ENCODE measurements at places on chromosomes 5 and 9. TPM values are rescaled to one million over a fixed set of nuclear protein-coding genes. Genes with fewer than 3 reads are reported as not detected.
A peak's percentile ranks its signal among the peaks of the same experiment; 100 is the strongest.

Gene SETX
- total RNA-seq: 67.9 TPM

Gene SARDH
- 3.0 TPM for total RNA-seq

Gene CARTPT
- not detected for total RNA-seq

Gene FOXE1
- total RNA-seq: not detected

Gene SMIM33
- total RNA-seq: not detected

Gene LIFR
- total RNA-seq: 67.6 TPM

Gene PCDH12
- total RNA-seq: 8.0 TPM

Gene PCDHA13
- 0.15 TPM for total RNA-seq

Gene SERF1A
- total RNA-seq: 5.0 TPM

- no peaks in the 10 kb centered on the region for H3K36me3 ChIP-seq
- no peak for DNase-seq
- no peaks in the 10 kb centered on the region for H3K4me1 ChIP-seq
- H3K27ac ChIP-seq: no peak overlapping the region
Measured at GRCh38 chr5:145360936-145361335, 474.2 kb downstream of the PRELID2 start.

DNA sequence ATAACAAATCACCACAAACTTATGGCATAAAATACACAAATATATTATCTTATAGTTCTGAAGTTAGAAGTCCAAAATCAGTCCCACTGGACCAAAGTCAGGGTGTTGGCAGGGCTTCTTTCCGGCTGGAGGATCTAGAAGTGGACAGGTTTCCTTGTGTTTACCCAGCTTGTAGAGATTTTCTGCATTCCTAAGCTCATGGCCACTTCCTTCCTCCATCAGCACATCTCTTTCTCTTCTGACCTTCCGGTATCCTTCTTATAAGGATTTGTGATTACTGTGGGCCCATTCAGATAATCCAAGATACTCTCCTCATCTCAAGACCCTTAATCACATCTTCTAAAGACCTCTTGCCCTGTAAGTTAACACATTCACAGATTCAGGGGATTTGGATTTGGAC, 97.6 kb downstream of the RAB3C start:
- no peaks in the 10 kb centered on the region for H3K27me3 ChIP-seq
- H3K4me3 ChIP-seq: no peak overlapping the region
- H3K27ac ChIP-seq: no peak overlapping the region

GRCh38 chr9:2837915-2838314, 6.0 kb downstream of the PUM3 start:
- no peak for DNase-seq
- peaks cover 2% of the 10 kb centered on the region for H3K36me3 ChIP-seq
- no peaks in the 10 kb centered on the region for H3K27me3 ChIP-seq
- no peak overlapping the region for H3K4me3 ChIP-seq
- no peaks in the 10 kb centered on the region for H3K4me1 ChIP-seq

- DNase-seq: no peak
- H3K4me3 ChIP-seq: no peak overlapping the region
- no peaks in the 10 kb centered on the region for H3K4me1 ChIP-seq
- H3K36me3 ChIP-seq: no peaks in the 10 kb centered on the region
Measured at GRCh38 chr5:136963504-136963903, 535.6 kb downstream of the SPOCK1 start.

DNA sequence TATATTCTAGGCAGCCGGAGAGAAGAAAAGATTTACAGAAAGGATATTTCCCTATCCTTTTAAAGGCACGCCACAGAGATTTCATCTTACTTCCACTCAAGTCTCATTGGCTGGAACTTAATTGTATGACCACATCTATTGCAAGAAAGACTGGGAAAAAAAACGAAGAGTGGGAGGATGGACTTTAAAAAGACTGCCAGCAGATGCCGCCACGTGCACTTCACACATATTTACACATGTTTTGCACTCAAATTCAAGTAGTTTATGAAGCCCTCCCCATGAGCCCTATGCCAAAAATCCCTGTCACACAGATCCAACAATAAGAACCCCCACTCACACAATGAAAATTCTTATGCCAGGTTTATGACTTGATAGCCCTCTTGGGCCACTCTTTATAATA, 138.5 kb upstream of the TYRP1 start:
- H3K36me3 ChIP-seq: no peaks in the 10 kb centered on the region
- H3K27ac ChIP-seq: no peak overlapping the region
- no peak for DNase-seq
- no peaks in the 10 kb centered on the region for H3K27me3 ChIP-seq
- no peaks in the 10 kb centered on the region for H3K4me1 ChIP-seq

GRCh38 chr9:130823435-130823834, 11.6 kb upstream of the ABL1 start:
- no peak overlapping the region for H3K4me3 ChIP-seq
- H3K27ac ChIP-seq: peak overlapping the region; percentile 56
- no peaks in the 10 kb centered on the region for H3K4me1 ChIP-seq
- DNase-seq: no peak

- peak within 1 kb of the TSS; percentile 87 for H3K4me3 ChIP-seq
- no peaks in the 10 kb centered on the region for H3K4me1 ChIP-seq
- H3K27me3 ChIP-seq: no peaks in the 10 kb centered on the region
- peak; percentile 91 for DNase-seq
- peaks cover 2% of the 10 kb centered on the region for H3K36me3 ChIP-seq
Measured at GRCh38 chr9:128420651-128421481, at the start of gene CERCAM. Gene CERCAM (plus strand): TSS chr9:128420857. CDS start chr9:128420878, 21 bp downstream.

- DNase-seq: no peak
- peaks cover 7% of the 10 kb centered on the region for H3K4me1 ChIP-seq
- H3K27me3 ChIP-seq: no peaks in the 10 kb centered on the region
- H3K27ac ChIP-seq: no peak overlapping the region
Measured at GRCh38 chr9:20558566-20559016, 63.7 kb downstream of the MLLT3 start.

DNA sequence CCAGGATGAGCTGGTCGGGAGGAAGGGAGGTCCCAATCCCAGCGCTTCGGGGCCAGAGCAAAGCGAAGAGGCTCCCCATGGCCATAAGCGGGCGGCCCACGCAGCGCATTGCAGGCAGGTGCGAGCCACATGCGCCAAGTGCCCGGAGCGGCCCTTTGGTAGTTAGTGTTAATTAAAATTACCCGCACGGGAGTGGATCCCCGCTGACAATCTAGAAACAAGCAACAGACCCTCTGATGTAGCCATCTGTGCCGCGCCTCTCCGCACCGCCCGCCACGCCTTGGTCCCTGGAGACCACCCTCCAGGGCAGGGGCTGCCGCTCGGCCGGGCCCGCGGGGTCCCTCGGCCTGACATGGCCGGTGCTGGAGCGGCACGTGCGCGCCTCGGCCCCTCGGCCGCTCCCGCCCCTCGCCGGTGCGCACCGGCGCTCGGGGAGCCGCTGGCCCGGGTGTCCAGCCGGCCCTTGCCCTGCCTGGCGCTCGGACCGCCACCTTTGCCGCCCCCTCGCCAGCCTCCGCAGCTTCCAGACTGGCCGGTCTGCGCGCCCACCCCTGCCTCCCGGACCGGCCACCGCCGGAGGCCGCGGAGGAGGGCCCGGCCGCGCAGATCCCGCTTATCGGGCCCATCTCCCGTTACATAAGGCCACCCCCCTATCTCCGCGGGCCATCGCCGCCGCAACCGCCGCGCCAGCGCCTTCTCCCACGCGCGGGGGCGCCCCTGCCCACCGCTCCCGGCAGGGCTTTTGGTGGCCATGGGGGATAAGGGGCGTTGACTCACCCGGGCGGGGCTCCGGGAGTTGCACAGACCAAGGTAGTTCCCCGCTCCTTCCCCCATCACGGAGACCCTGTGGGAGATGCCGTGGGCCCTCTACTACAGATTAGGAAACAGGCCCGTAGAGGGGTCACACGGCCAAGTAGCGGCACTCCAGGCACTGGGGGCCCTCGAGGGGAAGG, 1.9 kb upstream of the IL13 start:
- no peaks in the 10 kb centered on the region for H3K4me1 ChIP-seq
- H3K4me3 ChIP-seq: peak overlapping the region; percentile 6
- H3K27me3 ChIP-seq: no peaks in the 10 kb centered on the region
- DNase-seq: peak; percentile 85
- H3K27ac ChIP-seq: no peak overlapping the region

GRCh38 chr5:103375863-103376591, 117.5 kb downstream of the MACIR start:
- no peaks in the 10 kb centered on the region for H3K27me3 ChIP-seq
- no peak overlapping the region for H3K4me3 ChIP-seq
- DNase-seq: no peak
- no peak overlapping the region for H3K27ac ChIP-seq

DNA sequence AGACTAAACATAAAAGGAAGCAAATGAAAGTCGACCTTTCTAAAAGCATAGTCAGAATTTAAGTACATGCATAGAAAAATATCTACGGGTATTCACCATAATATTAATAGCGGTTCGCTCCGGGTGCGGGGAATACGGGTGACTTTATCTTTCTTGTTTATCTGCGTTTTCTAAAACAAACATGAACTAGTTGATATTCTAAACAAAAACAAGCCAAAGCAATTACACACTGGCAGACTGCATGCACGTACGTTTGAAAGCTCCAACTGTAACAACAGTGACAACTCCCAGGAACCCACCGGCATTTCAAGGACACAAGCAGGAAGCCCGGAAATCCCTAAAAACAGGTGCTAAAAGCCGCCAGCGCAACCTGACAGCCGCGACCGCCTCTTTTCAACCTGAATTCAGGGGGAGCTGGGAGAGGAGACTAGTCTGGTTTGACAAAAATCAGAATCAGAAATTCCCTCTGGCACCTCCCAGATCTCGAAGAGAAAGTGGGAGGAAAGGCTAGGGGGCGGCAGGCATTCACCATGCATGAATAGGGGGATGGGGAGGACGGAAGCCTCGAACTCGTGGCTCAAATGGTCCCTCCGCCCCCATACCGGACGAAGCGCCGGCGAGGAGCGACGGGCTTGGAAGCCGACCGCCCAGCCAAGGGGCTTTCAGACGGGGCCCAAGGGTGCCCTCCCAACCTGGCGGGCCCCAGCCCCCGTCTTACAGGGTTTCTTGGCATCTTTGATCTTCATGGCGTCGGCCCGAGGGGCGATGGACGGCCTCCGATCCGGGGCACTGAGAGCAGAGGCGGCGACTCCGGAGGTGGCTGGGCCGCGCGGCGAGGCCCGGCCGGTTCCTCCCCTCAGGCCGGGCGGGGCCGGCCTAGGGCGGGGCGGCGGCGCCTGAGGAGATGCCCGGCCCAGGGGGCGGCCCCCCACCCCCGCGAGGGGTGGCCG, at the start of gene PANK3:
TSS of gene PANK3 (minus strand) at position 831 of the 950 bp plus-strand sequence. CDS start at position 746, 85 bp downstream.
- H3K4me3 ChIP-seq: peak within 1 kb of the TSS; percentile 31
- no peak for DNase-seq
- no peaks in the 10 kb centered on the region for H3K4me1 ChIP-seq
- peak within 1 kb of the TSS; percentile 72 for H3K27ac ChIP-seq

DNA sequence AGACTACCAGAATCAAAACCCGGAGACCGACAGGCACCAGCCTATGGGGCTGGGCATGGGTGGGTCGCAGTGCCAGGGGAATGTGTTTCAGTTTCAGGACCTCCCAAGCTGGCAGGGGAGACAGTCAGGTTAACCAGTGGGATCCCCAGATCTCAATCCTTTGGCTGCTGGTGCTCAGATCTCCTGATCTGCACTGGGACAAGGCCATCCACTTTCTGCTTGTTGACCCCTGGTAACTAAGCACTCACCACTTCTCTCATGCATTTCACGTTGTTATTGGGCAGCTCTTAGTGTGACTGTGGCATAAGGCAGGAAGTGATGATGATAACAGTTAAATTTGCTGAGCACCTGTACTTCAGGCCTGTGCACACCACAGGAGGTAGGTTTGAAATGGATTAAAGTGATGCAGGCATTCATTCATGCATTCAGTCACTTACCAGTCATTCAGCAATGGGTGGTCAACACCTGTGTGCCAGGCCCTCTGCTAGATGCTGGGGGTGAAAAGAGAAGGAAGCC, 42.1 kb upstream of the STXBP1 start:
- H3K4me1 ChIP-seq: no peaks in the 10 kb centered on the region
- no peak overlapping the region for H3K4me3 ChIP-seq
- no peak overlapping the region for H3K27ac ChIP-seq
- no peak for DNase-seq
- no peaks in the 10 kb centered on the region for H3K36me3 ChIP-seq
- no peaks in the 10 kb centered on the region for H3K27me3 ChIP-seq

DNA sequence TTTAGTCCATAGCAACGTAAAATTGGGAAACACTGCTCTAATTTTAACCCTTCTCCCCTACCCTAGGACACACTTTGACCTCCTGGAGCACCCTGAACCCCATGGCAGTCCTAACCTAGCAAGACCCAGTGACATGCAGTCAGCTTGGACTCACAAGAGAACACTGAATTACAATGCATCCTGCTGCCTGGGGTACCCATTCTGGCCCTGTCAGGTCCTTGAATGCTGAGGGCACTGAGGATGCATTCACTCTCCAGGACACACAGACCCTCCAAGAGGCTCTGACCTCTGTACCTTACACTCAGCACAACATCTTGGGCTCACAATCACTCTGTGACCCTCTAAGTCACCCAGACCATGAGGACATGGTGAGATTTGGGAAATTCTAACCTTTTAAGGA, 1.8 kb upstream of the PROP1 start:
- no peaks in the 10 kb centered on the region for H3K27me3 ChIP-seq
- DNase-seq: no peak

DNA sequence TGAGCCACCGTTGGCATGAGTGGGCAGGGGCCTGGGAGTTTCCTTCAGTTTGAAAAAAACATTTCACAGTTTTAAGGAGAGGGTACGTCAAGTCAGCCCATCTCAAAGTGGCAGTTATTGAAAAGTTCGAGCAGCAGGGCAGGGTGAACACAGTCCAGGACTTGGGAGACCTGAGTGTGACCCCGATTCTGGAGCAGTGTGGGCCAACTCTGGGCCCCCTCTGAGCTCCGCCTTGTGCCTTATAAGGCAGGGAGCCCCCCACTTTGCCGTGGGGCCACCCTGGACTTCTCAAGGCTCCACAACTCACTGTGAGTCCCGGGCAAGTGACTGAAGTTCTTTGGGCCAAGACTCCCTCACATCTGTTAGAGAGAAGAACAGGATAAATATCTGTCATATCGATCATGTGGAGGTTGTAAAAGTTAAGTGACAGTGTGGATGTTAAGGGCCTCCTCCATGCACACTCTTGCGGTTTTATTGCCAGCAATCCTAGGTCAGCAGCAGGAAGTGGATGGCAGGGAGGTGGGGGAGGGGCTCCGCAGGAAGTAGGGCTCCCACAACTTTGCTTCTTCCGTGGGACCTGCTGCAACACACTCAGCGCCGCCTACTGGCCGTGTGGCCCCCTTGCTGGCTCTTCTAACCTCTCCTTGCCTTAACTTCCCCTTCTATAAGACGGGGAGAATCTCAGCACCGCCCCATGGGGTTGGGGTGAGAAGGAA, 38.4 kb downstream of the HRH2 start:
- H3K27me3 ChIP-seq: no peaks in the 10 kb centered on the region
- no peaks in the 10 kb centered on the region for H3K4me1 ChIP-seq
- H3K36me3 ChIP-seq: no peaks in the 10 kb centered on the region
- H3K4me3 ChIP-seq: no peak overlapping the region
- peak; percentile 87 for DNase-seq

- no peak for DNase-seq
- no peak overlapping the region for H3K27ac ChIP-seq
- no peaks in the 10 kb centered on the region for H3K36me3 ChIP-seq
- peaks cover 1% of the 10 kb centered on the region for H3K4me1 ChIP-seq
- no peaks in the 10 kb centered on the region for H3K27me3 ChIP-seq
- H3K4me3 ChIP-seq: no peak overlapping the region
Measured at GRCh38 chr5:109253262-109253661, 156.5 kb downstream of the PJA2 start.

GRCh38 chr9:13688223-13688989, 408.9 kb upstream of the MPDZ start:
- no peaks in the 10 kb centered on the region for H3K4me1 ChIP-seq
- no peaks in the 10 kb centered on the region for H3K27me3 ChIP-seq
- DNase-seq: no peak
- no peak overlapping the region for H3K27ac ChIP-seq
- H3K36me3 ChIP-seq: no peaks in the 10 kb centered on the region
- H3K4me3 ChIP-seq: no peak overlapping the region
